ENCODE measurements at places on chromosomes 1 and 21.

GRCh38 chr1:198205016-198205684, 48.4 kb downstream of the NEK7 start:
- no peak for DNase-seq

- peak; percentile 78 for DNase-seq
Measured at GRCh38 chr1:15354580-15354965, 55.1 kb upstream of the EFHD2 start.

- DNase-seq = peak; percentile 55
Measured at GRCh38 chr1:9784508-9785133, 39.1 kb downstream of the CLSTN1 start.

GRCh38 chr1:114224196-114224907, 70.7 kb upstream of the SYT6 start:
- DNase-seq = no peak

GRCh38 chr1:89959719-89960118, 35.2 kb upstream of the ZNF326 start:
- DNase-seq = no peak

DNA sequence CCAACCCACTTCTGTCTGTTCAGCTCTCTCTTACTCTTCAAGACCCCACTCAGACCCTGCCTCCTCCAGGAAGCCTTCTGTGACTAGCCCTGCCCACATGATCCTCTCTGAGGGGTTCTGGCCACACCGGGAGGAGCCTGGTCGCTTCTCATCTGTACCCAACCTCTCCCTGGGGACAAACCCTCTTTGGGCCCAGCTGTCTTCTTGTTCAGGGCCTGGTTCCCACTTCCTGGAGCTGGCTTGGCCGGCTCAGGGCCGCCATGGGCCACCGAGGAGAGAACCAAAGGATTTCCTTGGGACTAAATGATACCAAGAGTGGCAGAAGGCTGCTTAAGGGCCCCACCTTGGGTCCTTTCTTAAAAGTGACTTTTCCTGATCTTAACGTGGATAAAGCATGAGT, 124.7 kb upstream of the ZBTB40 start:
- no peak for DNase-seq

DNA sequence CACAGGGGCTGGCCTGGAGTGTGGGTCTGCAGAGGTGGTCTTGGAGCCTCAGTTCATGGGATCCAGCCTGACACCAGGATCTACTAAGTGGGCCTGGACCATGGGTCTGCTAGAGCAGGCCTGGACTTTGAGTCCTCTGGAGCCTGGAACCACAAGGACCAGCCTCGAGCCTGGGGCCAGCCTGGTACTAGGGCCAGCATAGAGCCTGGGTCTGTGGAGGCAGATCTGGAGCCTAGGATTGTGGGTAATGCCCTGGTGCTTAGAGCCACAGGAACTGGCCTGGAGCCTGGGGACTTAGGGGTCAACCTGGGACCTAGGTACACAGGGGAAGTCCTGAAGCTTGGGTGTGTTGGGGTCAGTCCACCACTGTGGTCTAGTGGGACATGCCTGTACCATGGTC, 12.7 kb downstream of the LORICRIN start:
- DNase-seq = no peak

GRCh38 chr1:67493148-67493547, 62.9 kb upstream of the SERBP1 start:
- no peak for DNase-seq

DNA sequence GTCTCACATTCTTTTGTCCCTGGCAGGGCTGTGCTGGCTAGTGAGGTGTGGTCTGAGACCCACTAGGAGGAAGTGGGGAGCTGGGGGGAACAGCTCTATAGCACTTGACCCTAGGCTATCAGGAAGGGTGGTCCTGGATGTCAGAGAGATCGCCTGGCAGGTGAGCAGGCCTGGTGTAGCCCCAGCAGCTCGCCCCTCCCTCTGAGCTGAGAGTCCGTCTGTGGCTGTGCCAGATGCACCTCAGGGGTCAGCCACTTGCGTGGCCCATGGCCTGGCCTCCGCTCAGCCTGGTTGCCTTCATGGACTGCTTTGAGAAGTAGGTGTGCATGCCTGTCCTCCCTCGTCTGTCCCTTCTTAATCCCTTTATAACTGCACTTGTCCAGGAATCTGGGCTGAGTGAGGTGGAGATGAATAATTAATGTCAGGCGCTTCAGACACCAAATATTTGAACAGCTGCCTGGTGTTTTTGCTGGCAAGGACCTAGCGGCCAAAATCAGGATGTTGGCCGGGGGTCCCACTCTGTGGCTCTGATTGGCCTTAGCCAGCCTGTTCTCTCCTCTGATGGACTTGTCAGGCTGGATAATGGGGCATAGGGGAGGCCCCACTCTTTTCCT, 30.5 kb downstream of the TMEM53 start:
- DNase-seq = no peak

Data from EH (cell line).